ENCODE measurements at places on chromosomes 13 and 19.

DNA sequence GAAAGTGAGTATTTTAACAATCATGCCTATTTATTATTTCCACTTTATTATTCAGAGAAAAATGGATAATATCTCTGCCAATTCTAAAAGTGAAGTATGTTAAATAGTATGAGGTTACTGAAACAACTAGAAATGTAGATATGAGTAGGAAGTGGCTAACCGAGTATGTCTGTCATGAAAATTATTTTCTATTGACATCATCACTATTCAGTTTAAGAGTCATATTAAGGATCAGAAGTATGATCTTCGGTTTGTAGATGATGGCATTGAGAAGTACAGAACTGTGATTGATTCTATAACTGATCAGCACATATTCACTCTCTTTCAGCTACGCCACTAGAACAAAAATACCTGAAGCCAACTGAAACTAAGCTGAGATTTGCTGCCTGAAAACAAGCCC lies 146.4 kb upstream of the SLITRK5 start:
- DNase-seq, result no peak

GRCh38 chr19:15091918-15092753 lies 10.1 kb downstream of the OR1I1 start:
- no peak for DNase-seq

DNA sequence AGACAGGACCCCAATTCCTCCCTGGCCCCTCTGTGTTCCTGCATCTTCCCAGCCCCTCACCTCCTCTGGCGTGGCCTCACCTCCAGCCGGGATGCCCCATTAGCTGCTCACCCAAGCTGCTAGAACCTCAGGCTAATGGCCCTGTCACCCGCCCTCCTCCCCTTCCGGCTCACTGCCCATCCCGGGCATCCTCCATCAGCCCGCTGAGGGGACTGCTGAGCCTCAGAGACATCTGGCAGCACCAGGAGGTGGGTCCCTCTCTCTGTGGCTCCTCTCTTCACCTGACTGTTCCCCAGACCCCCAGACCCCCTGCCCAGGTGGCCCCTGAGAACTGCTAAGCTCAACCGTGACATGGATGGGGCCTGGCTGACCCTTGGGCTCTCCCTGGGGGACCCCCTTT lies 2.9 kb downstream of the FFAR1 start:
- no peak for DNase-seq

- peak; percentile 75 for DNase-seq
Measured at GRCh38 chr19:51422053-51422448, 4.6 kb upstream of the SIGLEC10 start.

- no peak for DNase-seq
Measured at GRCh38 chr19:18682807-18683108, 722 bp upstream of the CRTC1 start.

- DNase-seq, result no peak
Measured at GRCh38 chr13:44273991-44274770, 99.4 kb upstream of the SERP2 start.

GRCh38 chr19:31285744-31286143 lies 63.5 kb downstream of the TSHZ3 start:
- DNase-seq, result no peak

All from activated naive CD8-positive, alpha-beta T cell treated with anti-CD3 and anti-CD28 coated beads, Interleukin-2, amount 50 U/mL, for 16 hours (primary cell).